CD8-positive, alpha-beta T cell (primary cell): ENCODE measurements at places on chromosomes 11 and 22.
A peak's percentile ranks its signal among the peaks of the same experiment; 100 is the strongest.

DNA sequence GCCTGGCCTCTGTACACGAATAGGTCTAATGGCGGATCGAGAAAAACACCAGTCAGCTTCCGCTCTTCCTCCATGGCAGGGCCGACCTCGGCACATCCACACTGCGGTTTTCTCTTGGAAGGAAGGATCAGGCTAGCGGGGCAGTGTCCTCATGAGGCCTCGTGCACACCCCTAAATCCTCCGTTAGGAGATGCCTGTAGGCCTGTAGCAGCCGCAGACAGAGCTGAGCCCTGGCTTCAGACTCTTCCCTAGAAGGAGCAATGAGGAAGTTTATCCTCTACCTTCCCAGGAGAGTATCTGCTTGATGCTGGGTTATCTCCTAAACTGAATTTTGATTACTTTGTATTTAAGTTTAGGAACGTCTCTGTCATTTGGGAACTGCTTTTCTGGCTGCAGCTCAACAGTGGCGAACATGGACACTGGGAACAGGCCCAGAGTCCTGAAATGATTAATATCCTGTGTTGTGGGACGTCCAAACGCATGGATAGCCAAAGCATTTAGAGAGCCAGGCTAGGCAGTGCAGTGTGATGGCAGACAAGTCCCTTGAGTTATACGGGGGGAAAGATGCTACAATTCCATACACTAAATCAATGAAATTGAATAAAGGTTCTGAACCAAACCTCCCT is 16.5 kb upstream of the BMAL1 start:
- no peak for DNase-seq

- no peak for DNase-seq
These were observed 20.9 kb downstream of the NCF4 start for GRCh38 chr22:36881504-36882245.

GRCh38 chr11:110076371-110076965 is 16.7 kb upstream of the ZC3H12C start:
- no peak for DNase-seq

GRCh38 chr11:102592131-102592530 is 33.0 kb downstream of the MMP20 start:
- DNase-seq, result no peak

DNA sequence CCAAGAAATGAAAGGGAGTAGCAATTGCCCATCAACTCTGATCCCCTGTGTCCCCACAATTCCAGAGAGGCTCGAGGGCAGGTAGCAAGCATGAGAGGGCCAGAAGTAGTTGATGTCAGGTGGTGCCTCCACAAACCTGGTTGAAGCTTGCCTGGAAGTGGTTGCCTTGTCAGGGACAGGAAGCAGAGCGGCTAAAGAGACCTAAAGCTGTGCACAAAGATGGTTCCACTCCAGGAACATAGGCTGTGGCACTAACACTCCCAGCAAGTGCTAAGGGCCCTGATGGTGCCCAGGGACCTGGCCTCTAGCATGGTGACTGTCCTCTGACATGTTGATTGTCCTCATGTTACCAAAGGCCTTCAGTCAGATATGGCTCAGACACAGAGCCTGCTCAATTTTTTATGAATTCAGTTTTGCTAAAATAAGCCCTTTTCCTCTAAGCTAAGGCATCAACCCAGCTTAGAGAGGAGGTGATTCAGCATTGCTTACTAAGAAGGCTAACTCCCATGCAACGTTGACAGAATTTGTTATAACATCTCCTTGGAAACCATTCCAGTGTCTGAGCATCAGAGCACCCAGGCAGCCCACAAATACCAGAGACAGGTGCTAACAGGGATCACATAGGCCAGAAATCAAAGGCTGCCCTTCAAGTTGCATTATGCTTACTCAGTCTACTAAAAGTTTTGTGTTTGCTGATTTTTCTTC is 196.3 kb upstream of the ARHGAP20 start:
- no peak for DNase-seq

DNA sequence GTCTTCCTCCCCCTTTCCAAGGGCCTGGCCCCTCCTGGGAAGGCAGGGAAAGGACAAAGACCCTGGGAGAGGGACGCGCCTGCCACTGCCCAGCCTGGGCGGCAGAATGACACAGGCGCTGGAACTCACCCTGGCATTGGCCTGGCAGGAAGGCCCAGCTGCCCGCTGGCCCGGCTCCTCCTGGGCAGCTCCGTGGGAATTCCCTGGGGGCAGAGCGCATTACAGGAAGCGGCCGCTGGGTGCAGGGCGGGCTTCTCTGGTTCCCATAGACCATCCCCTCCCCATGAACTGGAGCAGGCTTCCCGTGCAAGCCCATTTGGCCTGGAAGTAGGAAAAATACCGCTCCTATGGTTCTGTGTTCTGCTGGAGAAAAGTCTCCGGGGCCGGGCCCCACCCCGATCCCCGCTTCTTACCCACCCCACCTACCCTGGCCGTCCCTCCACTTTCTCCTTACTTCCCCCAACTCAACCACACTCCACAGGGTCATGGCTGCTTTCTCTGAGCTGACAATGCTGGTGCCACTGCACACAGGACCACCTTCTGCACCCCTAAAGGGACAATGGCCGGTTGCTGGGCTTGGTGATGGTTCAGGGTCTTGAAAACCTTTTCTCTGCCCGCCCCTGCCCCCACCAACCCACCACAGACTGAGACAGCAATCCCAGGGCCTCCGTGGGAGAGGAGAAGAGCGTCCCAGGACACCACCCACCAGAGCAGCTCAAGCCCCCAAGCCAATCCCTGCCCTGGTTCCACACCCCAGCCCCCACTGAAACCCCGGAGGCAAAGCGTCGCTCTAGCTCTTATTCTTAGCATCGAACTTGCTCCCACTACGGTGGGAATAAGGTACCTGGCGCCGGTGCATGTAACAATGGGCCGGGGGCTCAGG is 58.9 kb downstream of the LINC01488 start:
- no peak for DNase-seq

DNA sequence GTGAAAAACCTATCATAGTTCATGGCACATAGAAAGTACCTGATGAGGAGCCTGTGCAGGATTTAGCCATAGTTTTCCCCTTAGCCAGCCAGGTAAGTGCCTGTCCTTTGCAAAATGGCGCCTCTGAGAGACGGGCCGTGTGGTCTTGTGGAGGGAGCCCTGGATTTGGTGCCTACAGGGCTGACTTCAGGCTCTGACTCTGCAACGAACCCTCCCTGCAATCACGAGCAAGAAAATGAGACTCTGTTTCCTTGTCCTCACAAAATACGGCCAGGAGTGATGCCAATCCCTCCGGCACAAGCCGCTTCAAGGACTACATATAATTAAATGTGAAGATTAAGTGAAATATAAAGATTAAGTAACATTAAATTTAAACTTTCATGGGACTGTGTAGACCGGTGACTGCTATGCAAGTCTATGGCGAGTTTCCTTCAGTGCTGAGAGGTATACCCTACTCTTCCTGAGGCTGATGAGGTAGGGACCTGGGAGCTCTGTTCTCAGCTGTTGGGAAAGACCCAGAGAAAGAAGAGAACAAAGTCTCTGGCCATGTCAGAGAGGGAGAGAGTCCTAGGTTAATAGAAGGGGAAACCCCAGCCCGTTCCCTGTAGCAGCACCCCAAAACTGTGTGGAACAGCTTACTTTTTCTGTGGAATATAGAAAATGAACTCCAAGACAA is 6.1 kb upstream of the CXCR5 start:
- DNase-seq, result peak; percentile 60

DNA sequence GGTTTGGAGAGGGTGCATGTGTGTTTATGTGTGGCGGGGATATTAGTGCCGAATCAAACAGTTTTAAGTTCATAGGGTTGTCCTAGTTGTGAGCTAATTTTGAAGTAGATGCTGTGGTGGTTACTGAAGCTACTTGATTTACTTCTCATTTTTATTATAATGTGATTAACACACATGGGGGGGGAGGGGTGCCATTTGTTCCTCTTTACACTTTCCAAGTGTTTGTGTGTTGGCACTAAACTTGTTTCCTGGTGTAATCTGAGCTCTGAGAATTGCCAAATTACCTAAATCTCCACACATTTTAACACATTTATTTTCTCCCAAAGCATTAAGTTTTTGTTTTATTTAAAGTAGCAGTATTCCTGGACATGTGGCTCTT is 60.1 kb downstream of the ZNRF3 start:
- no peak for DNase-seq

DNA sequence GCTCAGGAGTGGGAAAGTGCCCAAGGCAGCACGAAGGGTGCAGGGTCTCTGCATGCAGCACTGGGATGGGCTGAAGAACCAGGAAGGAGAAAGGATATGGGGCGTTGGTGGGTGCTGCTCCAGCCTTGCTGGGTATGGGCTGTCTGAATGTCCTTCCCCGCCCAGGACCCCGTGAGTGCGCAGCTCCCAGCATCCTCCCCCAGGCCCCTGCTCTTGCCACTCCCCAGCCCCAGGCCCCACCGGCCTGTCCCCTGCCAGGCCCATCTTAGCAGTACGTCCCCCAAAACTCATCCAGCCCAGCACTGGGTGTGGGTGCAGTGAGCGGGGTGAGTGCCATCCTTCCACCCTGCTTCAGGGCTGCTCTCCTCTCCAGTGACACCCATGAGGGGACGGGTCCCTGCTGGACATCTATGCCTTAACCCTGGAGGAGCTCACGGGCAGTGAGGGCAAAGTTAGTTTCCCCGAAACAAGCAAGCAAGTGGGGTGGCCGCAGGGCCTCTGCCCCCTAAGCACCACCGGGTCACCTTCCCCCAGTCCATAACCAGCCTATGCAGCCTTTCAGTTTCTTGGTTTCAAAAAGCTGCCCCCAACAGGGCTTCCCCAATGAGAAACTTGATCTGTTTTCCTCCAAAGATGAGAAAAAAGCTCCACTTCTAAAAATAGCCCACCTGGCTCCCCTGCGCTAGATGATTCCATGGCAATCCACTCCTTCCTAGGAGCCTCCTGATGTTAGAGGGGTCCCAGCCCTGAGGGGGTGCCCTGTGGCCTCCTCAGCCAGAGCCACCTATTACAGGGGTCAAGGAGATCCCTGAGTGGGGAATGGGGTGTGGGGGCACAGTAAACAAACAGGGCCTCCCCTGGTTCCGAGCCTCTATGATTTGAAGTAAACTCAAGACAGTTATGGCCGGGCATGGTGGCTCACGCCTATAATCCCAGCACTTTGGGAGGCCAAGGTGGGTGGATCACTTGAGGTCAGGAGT is 103.8 kb downstream of the MORC2 start:
- DNase-seq, result no peak

GRCh38 chr11:35750981-35751663 is 88.5 kb downstream of the TRIM44 start:
- DNase-seq, result no peak

DNA sequence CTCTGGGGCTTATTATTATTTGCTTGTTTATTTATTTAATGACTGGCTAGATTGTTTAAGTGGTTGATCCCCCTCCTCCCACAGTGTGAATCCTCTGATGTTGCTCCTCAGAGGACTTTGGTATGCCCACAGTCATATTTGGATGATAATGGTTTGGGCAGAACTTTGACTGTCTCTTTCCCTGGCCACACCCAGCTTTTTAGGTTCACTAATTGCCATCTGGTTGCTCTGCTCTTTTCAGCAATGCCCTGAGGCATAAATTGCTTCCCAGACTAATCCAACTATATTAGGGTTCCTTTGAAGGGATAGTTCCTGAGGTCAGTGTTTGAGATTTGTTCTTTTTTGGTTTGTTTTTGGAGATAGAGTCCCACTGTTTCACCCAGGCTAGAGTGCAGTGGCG is 99.3 kb upstream of the RRM1 start:
- no peak for DNase-seq

DNA sequence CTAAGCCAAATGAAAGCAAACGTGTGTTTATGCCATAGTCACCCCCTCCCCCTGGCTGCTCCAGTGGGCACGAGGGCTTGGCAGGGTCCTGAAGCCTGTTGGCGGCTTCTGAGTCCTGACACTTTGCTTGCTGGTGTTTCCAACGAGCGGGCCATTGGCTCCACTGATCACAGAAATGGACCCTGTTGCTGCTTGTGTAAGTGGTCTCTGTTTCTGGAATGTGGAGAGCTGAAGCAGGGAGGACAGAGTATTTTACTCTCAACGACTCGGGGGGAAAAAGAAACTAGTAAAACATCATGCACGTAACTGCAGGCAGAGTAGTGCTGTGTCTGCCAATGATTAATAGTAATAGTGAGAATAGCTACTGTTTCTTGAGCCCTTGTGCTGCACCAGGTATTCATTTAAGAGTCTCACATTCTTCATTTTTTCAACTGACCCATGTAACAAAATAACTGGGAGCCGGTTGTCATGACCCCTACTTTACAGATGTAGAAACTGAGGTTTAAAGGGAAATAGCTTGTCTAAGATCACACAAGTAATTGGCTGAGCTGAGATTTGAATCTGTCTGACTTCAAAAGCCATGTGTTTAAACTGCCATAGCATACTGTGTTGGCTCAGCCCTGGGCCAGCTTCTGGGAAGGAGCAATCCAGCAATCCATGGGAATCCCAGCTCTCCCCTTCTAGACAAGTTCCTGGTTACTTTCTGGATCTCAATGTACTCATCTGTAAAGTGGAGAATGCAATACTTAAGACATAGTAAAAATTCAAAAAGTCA is 526.7 kb downstream of the INSC start:
- DNase-seq, result no peak

- no peak for DNase-seq
These were observed 517 bp downstream of the HIRA start for GRCh38 chr22:19430890-19431541.

DNA sequence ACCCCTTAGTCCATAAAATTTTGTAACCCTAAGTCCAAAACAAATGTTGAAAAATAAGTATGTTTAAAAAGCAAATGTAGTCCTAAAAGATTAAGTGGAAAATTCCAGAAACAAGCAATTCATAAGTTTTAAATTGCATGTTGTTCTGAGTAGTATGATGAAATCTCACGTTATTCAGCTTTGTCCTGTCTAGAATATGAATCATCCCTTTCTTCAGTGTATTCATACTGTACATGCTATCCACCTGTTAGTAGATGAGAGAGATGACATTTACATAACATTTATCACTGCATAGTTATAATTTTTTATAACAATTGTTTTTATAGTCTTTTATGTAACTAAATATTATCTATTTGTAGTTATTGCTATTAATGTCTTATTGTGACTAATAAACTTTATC is 622.3 kb upstream of the CHORDC1 start:
- no peak for DNase-seq

GRCh38 chr11:84408946-84409411 is 1122.8 kb upstream of the CCDC90B start:
- no peak for DNase-seq

DNA sequence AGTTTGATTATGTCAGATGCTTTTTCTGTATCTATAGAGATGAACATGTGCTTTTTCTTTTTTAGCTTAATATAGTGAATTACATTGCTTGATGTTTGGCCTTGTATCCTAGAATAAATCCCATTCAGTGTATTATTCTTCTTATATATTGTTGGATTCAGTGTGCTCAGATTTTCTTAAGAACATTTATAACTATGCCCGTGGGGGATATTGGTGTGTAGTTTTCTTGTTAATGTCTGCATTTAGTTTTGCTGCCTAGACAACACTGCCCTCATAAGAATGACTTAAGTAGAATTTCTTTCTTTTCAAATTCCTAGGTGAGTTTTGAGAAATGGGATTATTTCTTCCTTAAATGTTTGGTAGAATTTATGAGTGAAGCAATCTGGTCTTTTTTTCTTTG is 98.5 kb downstream of the TMEM135 start:
- no peak for DNase-seq

- DNase-seq, result no peak
These were observed 4.2 kb upstream of the NEAT1 start for GRCh38 chr11:65418431-65418680.
